ENCODE measurements at places on chromosomes 2 and 18.
A peak's percentile ranks its signal among the peaks of the same experiment; 100 is the strongest.

DNA sequence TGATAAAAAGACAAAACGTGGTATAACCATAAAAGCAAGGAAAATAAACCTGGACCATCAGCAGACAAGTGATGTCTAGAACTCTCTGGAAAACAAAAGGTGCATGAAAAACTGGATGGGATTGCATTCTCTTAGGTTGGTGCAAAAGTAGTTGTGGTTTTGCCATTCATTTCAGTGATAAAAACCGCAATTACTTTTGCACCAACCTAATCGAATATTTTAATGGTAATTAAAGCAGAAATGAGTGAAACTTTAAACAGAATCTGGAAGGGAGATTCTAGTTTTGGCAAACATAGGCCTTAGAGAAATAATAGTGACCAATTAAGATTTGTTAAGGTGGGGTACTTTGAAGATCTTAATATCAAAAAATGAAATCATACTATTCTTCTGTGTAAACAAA lies 800.8 kb upstream of the GYPC start:
- no peak for DNase-seq

DNA sequence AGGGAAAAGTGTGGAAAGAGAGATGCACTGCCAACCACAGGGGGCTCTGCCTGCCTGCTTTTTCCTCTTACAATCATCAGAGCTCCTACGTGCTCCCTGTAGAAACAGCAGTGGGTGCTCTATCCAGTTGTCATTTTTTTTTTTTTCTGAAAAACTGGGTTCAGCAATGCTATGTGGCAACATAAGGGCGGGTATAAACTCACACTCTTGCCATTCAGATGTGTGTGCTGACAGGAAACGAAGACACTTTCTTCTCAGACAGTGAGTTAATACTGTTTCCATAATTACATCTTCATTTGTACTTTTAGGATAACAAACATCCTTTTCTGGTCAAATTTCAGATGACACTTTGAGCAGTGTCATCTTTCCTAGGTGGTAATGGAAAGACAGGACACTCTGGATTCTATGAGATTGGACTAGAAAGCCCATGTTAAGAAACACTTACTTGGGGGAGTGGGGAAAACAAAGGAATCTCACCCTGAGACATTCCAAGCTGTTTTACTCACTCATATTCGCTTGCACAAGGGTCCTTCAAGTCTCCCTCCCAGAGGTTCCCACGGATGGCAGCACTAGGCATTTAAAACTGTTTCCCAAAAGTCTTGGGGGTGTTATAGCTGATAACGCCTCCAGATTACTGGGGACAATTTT lies 41.3 kb downstream of the CCDC93 start:
- no peak for DNase-seq

DNA sequence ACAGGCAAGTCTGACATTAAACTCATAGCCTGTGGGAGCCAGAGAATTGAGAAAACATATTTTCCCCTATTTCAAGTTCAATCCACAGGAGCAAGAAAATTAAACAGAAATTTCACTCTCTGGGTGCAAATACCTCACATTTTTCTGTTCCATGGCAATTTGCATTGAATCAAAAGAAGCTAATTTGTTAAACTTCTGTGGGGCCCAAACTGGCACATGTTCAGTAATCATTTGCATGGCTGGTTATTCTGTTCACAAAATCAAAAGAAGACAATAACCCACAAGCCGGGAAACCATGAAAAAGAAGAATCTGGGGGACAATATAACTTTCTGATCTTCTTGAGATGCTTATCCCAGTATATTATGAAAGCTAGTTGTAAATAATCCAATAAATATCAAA lies 363.1 kb downstream of the LRP1B start:
- no peak for DNase-seq

DNA sequence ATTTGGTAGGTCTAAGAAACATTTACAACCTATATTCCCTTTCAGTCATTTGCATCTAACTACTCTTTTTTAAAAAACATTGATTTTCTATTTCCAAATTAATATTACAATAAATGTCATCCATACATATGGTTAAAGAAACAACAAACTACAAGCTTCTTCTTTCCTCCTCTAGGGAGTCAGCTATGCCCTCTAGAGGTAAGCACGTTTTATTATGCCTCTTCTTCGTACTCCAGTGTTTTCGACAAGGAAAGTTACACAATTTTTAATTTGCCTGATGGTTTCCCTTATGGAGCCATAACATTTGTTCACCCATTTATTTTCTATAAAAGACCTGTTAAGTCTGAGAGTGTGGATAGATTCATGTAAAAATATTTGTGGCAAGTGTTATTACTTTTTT lies 183.4 kb upstream of the CDH7 start:
- peak; percentile 67 for DNase-seq

GRCh38 chr2:156883804-156884203 lies 373.7 kb upstream of the GALNT5 start:
- DNase-seq = no peak

GRCh38 chr2:74233648-74234047 lies 35.2 kb downstream of the MTHFD2 start:
- no peak for DNase-seq

DNA sequence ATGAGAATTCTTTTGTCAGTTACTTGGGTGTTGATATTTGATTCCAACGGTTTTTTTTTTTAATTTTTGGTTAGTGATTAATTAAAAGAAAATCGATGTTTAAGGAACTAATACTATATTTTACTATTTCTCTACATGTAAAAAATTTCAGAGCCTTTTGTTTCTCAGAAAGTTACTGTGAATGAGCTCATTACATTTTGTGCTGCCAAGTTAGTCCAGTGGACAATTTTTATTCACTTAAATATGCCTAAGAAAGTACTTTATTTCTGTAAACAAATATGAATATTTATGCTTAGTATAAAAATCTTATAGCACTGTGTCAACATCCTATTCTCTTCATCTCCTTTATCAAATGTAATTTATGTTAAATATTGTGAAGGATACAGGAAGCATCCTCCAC lies 309.3 kb downstream of the CTNNA2 start:
- no peak for DNase-seq

DNA sequence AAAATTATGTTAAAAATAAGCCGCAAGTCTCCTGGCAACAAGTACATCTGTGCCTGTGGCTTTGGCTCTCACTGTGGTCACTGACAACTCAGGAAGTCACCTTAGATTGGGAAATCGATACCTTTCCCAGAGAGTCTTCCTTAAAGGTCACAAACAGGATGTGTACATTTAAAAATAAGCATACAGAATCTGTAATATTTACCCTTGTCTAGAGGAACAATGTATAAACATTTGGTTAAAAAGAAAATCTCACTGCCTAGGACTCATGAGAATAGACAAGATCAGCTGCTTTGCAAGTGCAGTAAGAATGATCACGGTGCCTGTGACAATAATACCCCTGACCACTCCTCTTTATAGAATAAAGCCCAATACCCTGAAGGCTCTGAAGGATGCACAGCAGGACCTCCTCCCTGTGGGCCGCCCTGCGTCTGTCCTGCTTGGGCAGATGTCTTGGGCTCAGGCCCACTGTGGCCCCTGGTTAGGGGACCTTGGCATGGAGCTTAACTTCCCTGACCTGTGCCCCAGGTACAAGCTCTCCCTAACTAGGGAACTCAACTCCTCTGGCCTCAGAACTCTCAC lies 98.0 kb upstream of the MGAT4A start:
- DNase-seq = no peak

DNA sequence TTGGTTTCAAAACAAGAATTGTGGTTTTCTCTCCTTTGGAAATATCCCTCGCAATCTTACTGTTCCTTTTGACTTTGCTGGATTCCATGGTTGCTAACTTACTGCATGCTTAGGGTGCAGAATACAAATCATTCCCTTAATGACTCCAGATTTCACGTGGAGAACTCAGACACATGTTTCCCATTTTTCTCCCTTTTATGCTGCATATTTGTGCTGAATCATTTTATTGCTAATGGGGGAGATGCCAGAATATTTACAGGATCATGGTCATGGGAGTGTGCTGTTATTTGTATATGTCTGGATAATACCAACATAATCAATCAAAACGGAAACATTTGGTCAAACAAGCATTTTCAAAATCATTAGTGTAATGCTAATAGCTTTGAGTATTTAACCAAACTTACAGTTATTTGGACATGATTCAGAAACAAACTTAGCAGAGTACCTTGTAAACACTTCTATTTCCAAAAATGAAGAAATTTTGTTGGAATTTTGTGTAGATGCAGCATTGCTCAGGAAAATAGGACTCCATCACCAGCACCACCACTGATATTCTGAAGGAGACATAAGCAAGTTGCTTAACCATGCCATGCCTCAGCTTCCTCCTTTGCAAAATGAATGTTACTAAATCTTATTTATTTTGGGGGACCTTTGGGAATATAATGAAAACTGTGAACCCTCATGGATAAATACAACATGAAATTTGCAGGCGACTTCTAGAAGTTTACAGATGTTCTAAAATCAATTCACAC lies 122.5 kb upstream of the RND3 start:
- DNase-seq = no peak

- peak; percentile 43 for DNase-seq
These were observed 157.2 kb downstream of the MIB1 start for GRCh38 chr18:21897811-21898210.

GRCh38 chr18:59988098-59988706 lies 88.4 kb downstream of the PMAIP1 start:
- DNase-seq = peak; percentile 17

- no peak for DNase-seq
These were observed at the start of gene RAB31 for GRCh38 chr18:9708057-9708433. TSS of gene RAB31 (plus strand) at chr18:9708301. CDS start at chr18:9708406, 105 bp downstream.

GRCh38 chr18:34729264-34729663 lies 19.2 kb downstream of the DTNA start:
- no peak for DNase-seq

DNA sequence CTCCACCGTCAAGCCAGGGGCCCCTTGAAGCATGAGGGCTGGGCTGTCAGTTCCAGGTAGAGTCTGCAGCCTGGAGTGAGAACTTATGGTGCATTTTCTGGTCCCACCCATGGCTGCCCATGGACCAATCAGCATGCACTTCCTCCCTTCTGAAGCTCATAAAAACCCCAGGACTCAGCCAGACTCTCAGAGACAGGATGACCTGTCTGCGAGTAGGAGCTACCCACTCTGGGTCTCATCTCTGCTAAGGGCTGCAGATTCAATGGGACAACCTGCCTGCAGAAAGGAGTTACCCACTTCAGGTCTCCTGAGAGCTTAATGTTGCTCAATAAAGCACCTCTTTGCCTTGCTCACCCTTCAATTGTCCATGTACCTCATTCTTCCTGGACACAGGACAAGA lies 9.4 kb upstream of the DUSP19 start:
- no peak for DNase-seq

GRCh38 chr2:235054919-235055318 lies 103.1 kb downstream of the SH3BP4 start:
- no peak for DNase-seq

DNA sequence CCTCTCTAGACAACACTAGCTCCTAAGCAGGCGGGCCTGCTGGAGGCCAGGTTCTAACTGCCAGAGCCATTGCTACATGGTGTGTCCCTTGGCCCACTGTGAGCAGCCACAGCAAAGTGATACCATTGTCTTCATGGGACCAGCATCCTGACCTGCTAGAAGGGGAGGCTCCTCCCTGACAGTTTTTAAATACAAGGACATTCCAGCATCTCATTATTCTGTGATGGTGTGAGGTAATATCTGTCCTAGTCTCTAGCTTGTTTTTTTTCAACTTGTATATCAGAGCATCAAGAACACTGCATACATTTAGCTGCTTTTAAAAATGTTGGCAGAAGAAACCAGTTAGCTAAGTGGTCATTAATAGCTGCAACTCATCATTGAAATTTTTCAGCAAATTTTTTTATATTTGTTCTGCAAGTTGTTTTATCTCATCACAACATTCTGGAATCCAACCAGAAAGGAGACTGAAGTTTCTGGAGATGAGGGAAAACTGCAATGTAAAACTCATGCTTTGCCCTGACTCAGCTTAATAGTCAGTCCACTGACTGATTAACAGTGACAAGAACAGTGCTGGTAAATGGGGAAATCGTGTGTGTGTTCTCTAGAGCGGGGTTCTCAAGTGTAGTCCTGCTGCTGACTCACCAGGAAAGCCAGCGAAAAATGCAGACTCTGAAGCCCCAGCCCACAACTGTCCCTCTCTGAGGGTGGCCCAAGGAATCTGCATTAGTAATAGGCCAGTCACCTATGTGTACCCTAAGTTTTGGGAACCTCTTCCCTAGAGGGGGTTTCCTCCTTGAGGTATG lies 17.8 kb downstream of the MAPRE3 start:
- no peak for DNase-seq

DNA sequence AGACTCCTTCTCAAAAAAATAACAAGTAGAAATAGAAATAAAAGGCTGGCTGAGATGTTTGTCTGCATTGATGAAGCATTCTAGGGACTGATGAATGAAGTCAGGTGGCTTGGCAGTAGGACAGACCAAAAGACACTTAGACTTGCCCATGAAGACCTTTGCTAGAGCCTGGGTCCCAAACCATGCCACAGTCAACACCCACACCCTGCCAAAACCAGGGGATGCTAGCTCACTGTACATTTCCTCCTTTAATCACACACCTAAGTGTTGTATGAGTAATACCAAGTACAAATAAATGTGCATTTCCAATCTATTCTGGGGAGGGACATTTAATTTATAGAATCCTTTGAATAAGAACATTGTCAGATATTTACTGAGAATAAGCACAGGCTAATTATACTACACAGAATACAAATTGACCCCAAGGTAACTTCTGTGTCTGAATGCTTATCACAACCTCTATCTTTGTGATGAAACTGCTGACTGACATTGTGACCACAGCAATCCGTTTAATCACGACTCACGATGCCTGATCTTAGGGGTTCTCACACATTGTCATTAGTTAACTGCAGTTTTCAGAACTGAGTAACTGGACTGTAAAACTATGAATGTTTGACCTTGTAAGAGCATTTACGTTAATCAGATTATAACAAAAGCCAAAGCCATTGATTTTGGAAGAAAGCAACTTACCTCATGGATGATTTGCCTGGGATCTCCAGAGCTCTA lies 10.5 kb upstream of the NOL10 start:
- DNase-seq = no peak

- DNase-seq = no peak
These were observed 113.6 kb downstream of the CELF4 start for GRCh38 chr18:37452015-37452414.

DNA sequence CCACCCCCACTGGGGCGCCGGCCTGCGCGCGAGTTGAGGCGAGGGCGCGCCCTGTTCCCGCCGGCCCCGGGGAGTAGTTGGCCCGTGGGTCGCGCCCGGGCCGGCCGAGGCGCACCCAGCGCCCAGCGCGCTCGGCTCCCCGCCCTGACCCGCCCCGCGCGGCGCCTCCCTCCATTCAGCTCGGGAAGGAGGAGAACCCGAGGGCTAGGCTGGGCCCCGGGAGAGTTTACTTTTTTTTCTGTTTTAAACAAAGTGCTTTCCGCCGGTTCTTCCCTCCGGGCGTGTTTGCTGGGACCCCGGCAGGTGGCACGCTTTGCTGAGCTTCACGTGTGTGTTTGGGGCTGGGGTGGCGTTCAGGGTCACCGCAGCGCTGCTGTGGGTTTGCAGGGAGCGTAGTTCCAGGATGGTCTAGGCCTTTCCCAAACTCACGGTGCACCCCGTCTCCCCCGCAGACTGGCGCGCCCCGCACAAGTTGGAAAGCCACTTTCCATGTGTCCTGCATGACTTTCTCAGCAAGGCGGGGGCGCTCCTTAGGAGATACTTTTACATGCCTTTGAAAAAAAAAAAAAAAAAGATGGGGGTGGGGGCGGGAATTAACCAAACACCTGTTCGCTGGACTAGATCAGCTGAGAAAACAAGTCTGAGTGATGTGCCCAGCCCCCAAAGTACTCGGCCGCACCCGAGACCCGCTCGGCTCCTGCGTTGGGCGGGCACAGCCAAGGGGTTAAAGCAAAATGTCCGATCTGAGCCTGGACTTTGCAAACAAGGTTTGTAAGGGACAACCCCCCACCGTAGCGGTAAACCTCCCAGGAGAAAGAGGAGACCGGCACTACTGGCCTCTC lies 825 bp downstream of the ITGA6 start:
- no peak for DNase-seq

GRCh38 chr2:156398176-156398575 lies 38.0 kb upstream of the GPD2 start:
- no peak for DNase-seq
